ENCODE measurements at places on chromosomes 2 and 18. TPM values are rescaled to one million over a fixed set of nuclear protein-coding genes. Genes with fewer than 3 reads are reported as not detected.

DNA sequence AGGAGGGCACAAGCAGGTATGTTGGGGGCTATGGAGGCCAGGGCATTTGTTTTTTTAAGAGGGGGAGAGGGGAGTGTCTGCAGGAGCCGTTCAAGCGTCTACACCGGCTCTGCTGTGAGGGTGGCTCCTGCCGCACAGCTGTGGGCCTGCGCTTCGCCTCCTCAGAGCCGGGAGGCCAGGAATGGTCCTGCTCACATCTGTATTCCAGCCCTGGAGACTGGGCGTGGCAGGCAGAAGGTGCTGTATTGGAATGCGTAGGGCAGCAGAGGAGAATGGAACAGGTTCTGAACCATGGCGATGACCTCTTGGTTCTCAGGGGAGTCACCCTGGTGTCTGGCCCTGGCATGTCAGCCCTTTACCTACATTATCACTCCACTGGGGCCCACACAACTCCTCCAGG is 26.8 kb upstream of the INHBB start:
- no peaks in the 10 kb centered on the region for H3K36me3 ChIP-seq
- H3K27ac ChIP-seq = no peak overlapping the region
- H3K27me3 ChIP-seq = peaks cover 14% of the 10 kb centered on the region
- no peak overlapping the region for H3K4me3 ChIP-seq
- H3K4me1 ChIP-seq = peaks cover 9% of the 10 kb centered on the region
- DNase-seq = no peak

GRCh38 chr2:232276084-232276732 is 102.3 kb upstream of the ALPP start:
- DNase-seq = no peak
- H3K4me3 ChIP-seq = no peak overlapping the region
- H3K36me3 ChIP-seq = peaks cover 22% of the 10 kb centered on the region
- no peaks in the 10 kb centered on the region for H3K27me3 ChIP-seq
- no peak overlapping the region for H3K27ac ChIP-seq

Gene FOXD4L1
- total RNA-seq = 0.10 TPM

DNA sequence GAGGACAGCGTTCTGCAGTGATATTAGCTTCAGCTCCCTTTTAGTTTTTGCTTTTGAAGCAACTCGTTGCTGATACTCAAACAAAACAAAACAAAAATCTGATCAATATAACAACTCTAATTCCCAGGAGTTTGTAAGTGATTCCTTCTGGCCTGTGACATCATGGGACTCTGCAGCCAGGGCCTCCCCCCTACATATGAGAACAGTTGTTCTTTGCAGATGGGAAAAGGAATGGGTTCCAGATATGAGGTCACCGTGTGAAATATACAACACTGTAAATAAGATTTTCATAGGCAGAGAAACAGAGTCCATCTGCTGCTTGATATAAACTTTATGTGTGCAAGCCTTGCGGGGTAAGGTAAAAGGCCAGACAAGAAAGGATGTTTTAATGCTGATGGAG is 56.7 kb downstream of the DIS3L2 start:
- no peaks in the 10 kb centered on the region for H3K27me3 ChIP-seq
- peak overlapping the region; percentile 29 for H3K27ac ChIP-seq
- DNase-seq = no peak

DNA sequence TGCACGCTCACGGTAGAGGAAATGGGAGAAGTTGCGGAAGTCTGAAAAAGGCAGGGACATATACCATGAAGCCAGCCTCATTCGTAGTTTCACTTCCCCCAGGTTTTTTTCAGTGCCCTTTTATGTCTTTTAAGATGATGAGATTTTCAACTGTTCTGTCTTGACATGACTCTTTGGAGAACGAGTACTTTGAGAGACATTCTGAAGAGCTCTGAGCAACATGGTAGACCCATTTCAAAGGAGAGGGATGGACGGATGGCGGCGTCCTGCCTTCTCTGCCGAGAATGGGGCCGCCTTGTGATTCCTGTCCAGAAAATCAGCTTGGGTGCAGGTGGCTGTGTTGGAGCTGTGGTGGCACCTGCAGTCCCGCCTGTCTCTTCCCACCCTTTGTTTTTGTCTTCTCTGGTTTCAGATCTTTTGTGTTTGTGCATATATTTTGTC is 41.7 kb downstream of the SH3BP4 start:
- H3K27ac ChIP-seq = no peak overlapping the region
- no peak for DNase-seq
- H3K4me1 ChIP-seq = peaks cover 7% of the 10 kb centered on the region
- peaks cover 45% of the 10 kb centered on the region for H3K27me3 ChIP-seq

DNA sequence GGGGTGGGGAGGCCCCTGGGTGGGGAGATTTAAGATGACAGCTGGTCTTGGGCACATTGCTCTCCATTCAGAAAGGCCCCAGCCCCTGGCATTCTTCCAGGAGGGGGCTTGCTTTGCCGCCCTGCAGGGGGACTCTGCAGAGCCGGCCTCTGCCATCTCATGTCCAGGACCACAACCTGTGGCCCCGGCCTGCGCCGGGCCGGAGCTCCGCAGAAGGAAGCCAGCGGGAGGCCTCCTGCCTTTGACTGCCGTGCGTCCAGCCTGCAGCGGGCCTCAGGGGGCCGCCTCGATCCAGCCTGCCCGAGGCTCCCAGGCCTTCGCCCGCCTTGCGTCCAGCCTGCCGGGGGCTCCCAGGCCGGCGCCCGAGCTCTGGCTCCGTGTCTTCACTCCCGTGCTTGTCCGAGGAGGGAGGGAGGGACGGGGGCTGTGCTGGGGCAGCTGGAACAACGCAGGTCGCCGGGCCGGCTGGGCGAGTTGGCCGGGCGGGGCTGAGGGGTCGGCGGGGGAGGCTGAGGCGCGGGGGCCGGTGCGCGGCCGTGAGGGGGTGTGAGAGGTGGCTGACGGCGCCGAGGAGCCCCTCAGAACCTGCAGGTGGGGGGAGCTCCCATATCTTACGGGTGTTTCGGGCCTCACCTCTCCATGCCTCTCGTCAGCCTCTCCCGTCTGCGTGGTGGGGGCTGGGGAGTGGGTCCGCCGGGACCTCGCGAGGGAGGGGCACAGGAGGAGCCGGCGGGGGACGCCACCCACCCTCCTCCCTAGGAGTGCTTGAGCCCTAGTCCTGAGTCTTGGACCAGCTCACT is 20.4 kb downstream of the GPC1 start:
- H3K36me3 ChIP-seq = no peaks in the 10 kb centered on the region
- no peak overlapping the region for H3K27ac ChIP-seq
- peaks cover 4% of the 10 kb centered on the region for H3K4me1 ChIP-seq
- DNase-seq = no peak

DNA sequence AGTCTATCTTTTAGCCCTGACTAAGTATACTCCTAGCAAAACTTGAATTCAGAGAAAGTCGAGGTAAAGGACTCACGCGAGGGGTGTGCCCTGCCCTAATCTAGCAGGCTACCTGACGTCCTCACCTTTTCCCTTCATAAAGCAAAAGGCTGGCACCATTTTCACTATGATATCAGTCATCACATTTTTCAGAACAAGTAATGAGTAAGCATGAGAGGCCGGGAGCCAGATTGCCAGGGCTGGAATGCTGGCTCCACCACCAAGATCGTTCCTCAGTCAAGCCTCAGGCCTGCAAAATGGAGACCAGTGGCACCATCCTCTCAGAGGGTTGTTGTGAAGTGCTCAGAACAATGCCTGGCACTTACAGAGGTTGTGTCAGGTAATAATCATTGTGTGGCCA is 18.7 kb upstream of the NCKAP5 start:
- no peak overlapping the region for H3K4me3 ChIP-seq
- no peak overlapping the region for H3K27ac ChIP-seq
- H3K4me1 ChIP-seq = no peaks in the 10 kb centered on the region
- no peaks in the 10 kb centered on the region for H3K36me3 ChIP-seq
- H3K27me3 ChIP-seq = no peaks in the 10 kb centered on the region

GRCh38 chr18:77114152-77114414 is 18.5 kb downstream of the MBP start:
- no peaks in the 10 kb centered on the region for H3K27me3 ChIP-seq
- H3K4me3 ChIP-seq = no peak overlapping the region
- no peak for DNase-seq
- H3K27ac ChIP-seq = peak overlapping the region; percentile 97
- peaks cover 4% of the 10 kb centered on the region for H3K36me3 ChIP-seq

Gene STAT4
- 117 TPM for total RNA-seq

DNA sequence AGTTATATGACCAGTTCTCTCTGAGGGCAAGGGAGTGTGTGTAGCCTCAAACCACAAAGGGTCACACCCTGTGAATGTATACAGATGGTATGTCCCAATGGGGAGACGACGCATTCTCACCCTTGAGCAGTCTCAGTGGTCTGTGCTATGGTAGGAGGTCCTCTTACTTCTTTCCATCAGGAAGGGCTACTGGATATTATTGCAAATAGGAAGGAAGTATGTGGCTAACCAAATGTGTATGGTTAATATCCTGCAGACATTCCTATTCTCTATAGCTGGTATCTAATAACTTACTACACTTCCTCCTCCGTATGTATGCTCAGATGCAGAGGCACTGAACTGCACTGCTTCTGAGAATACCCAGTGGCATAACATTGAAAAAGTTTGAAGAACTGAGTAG is 306.7 kb upstream of the CCDC68 start:
- H3K4me3 ChIP-seq = no peak overlapping the region
- DNase-seq = no peak
- no peaks in the 10 kb centered on the region for H3K4me1 ChIP-seq
- no peaks in the 10 kb centered on the region for H3K36me3 ChIP-seq
- no peak overlapping the region for H3K27ac ChIP-seq

- no peak overlapping the region for H3K4me3 ChIP-seq
- DNase-seq = no peak
- H3K4me1 ChIP-seq = no peaks in the 10 kb centered on the region
- H3K27ac ChIP-seq = no peak overlapping the region
- no peaks in the 10 kb centered on the region for H3K36me3 ChIP-seq
Measured at GRCh38 chr18:8254654-8255053, 354.6 kb upstream of the RAB12 start.

GRCh38 chr18:55092166-55092565 is 132.9 kb upstream of the CCDC68 start:
- no peaks in the 10 kb centered on the region for H3K36me3 ChIP-seq
- no peak for DNase-seq

Gene TMEM198
- total RNA-seq = 0.42 TPM

Gene PLGLB2
- 4.5 TPM for total RNA-seq

DNA sequence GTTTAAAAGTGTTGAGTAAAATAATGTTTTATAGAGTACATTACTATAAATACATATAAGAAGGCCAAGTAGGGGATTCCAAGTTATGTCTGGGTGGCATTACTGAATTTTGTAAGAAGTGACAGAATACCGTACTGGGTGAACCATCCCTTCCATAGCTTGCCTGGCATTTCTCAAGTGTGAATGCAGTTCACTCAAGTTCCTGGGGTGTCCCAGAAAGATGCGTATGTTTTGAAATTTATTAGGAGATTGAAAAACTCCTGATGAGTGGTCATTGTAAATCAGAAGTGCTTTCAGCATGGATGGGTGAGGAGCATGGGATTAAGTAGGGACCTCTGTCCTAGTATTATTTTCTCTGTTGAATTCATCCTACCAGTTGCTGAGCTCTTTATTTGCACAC is 103.2 kb downstream of the VAPA start:
- H3K27ac ChIP-seq = no peak overlapping the region
- no peak for DNase-seq
- H3K4me1 ChIP-seq = no peaks in the 10 kb centered on the region
- no peak overlapping the region for H3K4me3 ChIP-seq
- H3K36me3 ChIP-seq = no peaks in the 10 kb centered on the region

DNA sequence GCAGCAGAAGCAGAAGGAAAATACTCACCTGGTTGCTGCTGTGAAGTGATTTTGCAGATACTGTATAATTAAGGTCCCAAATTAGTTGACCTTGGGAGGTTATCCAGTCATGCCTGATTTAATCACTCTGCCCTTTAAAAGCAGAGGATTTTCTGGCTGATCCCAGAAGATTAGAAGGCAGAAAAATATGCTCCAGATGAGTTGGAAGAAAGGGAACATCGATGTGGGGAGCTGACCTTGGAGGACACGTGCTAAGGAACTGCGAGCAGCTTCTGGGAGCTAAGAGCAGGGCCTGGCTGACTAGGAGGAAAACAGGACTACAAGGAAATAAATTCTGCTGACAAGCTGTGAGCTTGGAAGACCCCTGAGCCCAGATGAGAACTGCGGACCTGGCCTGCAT is 13.3 kb upstream of the DYM start:
- no peaks in the 10 kb centered on the region for H3K27me3 ChIP-seq
- H3K4me3 ChIP-seq = no peak overlapping the region
- no peak overlapping the region for H3K27ac ChIP-seq

GRCh38 chr2:190554357-190555006 is 20.0 kb upstream of the NEMP2 start:
- no peak overlapping the region for H3K27ac ChIP-seq

GRCh38 chr2:102538491-102538890 is 65.5 kb downstream of the SLC9A4 start:
- H3K4me1 ChIP-seq = no peaks in the 10 kb centered on the region
- peaks cover 34% of the 10 kb centered on the region for H3K27me3 ChIP-seq
- H3K4me3 ChIP-seq = no peak overlapping the region
- peaks cover 2% of the 10 kb centered on the region for H3K36me3 ChIP-seq
- DNase-seq = no peak

DNA sequence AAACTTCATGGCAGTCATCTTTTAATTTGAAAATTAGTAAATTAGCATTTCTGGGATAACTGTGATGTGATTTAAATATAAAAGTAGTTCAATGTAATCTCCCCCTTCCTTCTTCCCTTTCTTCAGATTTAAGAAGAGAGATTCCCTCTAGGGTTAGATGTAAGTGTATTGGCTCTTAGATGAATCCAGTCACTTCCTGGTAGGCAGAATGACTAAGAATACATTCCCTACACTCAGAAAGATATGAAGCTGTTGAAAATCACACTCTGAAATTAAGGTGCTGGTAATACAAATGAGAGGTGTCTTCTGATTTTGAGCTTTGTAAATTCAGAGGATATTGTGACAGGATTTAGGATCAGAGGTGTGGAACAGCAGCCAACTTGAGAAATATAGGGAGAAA is 71.6 kb downstream of the TDRD15 start:
- DNase-seq = no peak
- no peaks in the 10 kb centered on the region for H3K4me1 ChIP-seq
- H3K36me3 ChIP-seq = no peaks in the 10 kb centered on the region
- H3K27ac ChIP-seq = no peak overlapping the region

DNA sequence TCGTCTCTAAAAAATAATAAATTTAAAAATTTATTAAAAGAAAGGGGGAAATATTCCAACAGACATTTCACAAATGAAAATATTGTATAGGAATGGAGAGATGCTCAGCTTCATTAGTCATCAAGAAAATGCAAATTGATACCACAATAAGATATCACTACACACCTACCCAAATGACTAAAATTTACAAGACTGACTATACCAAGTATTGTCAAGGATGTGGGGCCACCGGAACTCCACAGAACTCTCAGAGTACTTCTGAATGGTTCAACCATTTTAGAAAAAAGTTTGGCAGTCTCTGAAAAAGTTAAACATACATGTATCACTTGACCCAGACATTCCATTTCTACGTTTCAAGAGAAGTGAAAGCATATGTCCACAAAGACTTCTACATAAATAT is 163.4 kb downstream of the EHBP1 start:
- no peaks in the 10 kb centered on the region for H3K4me1 ChIP-seq
- DNase-seq = no peak
- H3K27me3 ChIP-seq = no peaks in the 10 kb centered on the region
- H3K4me3 ChIP-seq = no peak overlapping the region
- H3K27ac ChIP-seq = no peak overlapping the region

Gene TNFRSF11A
- 3.1 TPM for total RNA-seq

Gene TRAPPC8
- 29.2 TPM for total RNA-seq

Gene ARHGAP25
- total RNA-seq = 90.6 TPM

Gene FAM161A
- total RNA-seq = 1.5 TPM

Gene SERPINB2
- total RNA-seq = 0.45 TPM

GRCh38 chr2:142878031-142878678 is 691 bp downstream of the KYNU start:
- H3K27ac ChIP-seq = no peak overlapping the region
- H3K4me3 ChIP-seq = peak overlapping the region; percentile 39
- DNase-seq = no peak
- H3K27me3 ChIP-seq = no peaks in the 10 kb centered on the region

Gene TTC31
- 36.6 TPM for total RNA-seq
